Memory B cell (primary cell): ENCODE measurements at places on chromosomes 11 and 22.
A peak's percentile ranks its signal among the peaks of the same experiment; 100 is the strongest.

- DNase-seq: no peak
These were observed 1255.9 kb downstream of the TBC1D22A start for GRCh38 chr22:48018346-48018745.

DNA sequence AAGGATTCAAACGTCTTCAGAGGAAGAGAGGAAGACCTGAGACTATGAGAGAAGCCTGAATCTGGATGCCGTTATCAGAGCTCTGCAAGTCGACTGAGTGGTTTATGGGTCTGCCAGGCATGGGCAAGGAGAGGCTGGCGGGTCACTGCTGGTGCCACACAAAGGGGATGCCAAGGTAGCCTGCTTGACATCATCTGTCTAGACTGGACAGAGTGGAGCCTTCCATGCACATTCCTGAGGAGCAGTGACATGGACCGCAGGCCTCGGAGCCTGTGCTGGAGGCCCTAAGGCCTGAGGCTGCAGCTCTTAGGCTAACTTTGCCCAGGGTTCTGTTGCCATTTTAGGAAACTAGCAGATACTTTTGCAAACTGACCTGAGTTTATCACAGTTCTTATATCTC, 127.4 kb downstream of the WT1 start:
- DNase-seq: no peak

GRCh38 chr22:23403152-23403719, 176.9 kb downstream of the IGLL1 start:
- DNase-seq: no peak

- DNase-seq: no peak
These were observed 175.5 kb downstream of the TBC1D22A start for GRCh38 chr22:46937939-46938338.

DNA sequence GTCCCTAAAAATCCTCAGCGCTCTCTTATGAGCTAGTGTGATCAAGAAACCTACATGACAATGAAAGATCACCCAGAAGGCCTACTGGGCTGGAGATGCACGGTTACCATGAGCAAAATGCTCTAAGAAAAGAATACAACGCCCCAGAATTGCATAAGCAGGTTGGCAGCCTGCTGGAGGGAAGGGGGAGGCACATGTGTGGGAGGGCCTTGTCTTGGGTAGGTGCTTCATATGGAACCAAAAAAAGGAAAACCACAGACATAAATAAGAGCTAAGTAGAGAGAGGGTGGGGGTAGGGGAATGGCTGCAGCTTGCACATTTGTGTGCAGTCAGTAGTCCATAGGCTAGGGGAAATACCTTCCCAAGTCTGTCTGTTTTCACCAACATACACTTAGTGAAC, 2.8 kb downstream of the SIAE start:
- no peak for DNase-seq

DNA sequence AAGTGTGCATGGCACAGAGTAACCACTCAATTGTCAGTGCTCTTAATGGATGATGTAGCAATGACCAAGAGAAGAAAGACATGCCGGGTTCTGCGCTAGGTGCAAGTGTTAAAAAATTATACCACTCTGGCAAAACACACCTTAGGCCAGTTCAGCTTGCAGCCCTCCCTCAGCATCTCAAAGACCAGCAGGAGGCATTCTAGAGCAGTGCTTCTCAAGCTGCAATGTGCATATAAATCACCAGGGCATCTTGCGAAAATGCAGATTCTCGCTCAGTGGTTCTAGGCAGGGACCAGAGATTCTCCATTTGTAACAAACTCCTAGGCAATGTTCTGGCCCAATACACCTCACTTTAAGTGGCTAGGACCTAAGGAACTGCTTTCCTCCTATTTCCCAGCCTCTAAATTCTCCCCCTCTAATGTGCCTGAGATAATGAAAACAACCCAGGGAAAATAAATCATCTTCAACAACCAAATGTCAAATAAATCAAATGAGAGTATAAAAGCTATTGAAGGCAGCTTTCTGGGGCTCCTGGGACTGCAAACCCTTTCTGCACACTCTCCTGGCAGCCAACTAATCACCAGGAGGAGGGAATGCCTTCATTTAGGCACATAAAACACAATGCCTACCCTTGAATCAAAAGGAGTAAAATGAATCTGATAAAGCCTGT, 337.2 kb upstream of the API5 start:
- no peak for DNase-seq

- no peak for DNase-seq
These were observed 1.5 kb downstream of the UPB1 start for GRCh38 chr22:24496661-24497060.

GRCh38 chr11:63769042-63769713, 603 bp upstream of the ZFTA start:
- DNase-seq: peak; percentile 33

GRCh38 chr22:43263645-43264514, 76.9 kb upstream of the TTLL12 start:
- peak; percentile 28 for DNase-seq

- DNase-seq: no peak
These were observed 163.1 kb downstream of the PKNOX2 start for GRCh38 chr11:125327518-125328224.

GRCh38 chr11:102783016-102783415, 2.6 kb upstream of the MMP10 start:
- DNase-seq: no peak

GRCh38 chr22:29351042-29351441, 35.5 kb upstream of the RASL10A start:
- no peak for DNase-seq

DNA sequence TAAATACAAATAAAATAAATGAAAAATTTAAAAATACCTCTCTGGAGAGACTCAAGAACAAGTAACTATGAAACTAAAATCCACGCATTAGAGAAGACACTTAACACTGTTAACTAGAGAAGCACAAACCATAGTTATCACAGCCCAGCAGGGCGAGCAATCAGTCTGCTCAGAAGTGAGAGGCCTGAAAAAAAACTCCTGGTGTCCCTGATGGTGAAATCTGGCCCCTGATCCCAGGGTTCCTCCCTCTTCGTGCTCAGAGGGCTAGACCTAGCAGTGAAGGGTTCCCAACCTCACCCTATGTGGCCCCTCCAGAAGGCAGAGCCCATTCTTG, 49.7 kb upstream of the VPREB1 start:
- no peak for DNase-seq

- no peak for DNase-seq
These were observed 7.3 kb upstream of the CD5 start for GRCh38 chr11:61095021-61095420.

DNA sequence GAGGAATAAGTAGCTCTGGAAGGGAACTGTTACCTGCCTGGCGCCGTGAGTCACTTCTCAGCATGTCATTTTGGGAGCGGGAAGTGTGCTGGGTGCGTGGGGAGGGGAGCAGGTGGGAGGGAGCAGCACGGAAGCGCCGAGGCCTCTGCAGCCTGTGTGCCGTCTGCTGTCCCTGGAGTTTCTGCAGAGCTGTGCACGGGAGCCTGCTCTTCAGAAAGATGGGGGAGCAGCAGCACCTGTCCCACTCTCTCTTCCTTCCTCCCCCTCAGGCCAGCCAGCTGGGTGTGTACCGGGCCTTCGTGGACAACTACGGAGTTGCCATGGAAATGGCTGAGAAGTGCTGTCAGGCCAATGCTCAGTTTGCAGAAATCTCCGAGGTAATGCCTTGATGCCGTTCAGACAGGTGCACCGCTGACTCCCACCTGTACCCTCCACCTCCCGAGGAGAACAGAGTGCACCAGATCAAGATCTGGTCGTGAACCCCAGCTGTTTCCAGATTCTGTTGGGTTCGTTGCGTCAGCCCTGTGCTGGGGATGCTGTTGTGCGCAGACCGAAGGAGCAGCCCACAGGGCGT, 87.9 kb downstream of the BCR start:
- DNase-seq: no peak

DNA sequence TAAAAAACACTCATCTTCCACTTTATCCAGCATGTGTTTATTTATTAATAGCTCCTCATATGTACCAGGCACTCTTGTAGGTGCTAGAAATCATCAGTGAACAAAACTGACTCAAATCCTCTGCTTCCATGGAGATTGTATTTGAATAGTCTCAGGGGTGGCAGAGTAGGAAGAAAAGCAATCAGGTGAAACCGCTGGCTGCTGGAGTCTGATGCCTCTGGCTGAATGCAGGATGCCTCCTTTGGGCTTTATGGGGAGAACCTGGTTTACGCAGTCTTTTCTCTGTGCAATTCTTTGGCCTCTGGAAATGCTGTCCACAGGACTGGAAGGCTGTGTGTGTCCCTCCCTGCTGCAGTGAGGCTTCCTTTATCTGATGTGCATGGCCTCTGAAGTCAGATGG, 12.8 kb upstream of the OSBP2 start:
- no peak for DNase-seq

- no peak for DNase-seq
These were observed 25.5 kb upstream of the RFPL3 start for GRCh38 chr22:32331918-32332725.

DNA sequence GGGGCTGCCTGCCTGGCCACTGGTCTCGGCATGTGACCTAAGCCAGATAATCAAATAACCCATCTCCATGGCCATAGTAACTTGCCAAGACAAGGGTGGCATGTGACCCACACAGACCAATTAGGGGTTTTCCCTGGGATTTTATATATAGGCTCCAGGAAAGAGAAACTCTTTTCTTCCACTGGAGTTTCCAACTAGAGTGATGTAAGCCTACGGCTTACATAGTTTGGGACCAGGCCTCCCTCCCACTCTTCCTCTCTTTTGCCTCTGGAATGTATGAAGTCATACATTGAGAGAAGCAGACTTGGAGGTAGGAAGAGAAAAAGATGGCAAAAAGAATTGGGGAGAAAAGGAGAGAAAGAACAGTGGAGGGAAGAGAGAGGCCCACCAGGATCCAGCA, 84.6 kb upstream of the LDLRAD3 start:
- DNase-seq: no peak

GRCh38 chr22:20191000-20191515, 40.2 kb upstream of the CCDC188 start:
- no peak for DNase-seq

GRCh38 chr22:39942439-39943230, 17.6 kb upstream of the TMA7B start:
- no peak for DNase-seq

DNA sequence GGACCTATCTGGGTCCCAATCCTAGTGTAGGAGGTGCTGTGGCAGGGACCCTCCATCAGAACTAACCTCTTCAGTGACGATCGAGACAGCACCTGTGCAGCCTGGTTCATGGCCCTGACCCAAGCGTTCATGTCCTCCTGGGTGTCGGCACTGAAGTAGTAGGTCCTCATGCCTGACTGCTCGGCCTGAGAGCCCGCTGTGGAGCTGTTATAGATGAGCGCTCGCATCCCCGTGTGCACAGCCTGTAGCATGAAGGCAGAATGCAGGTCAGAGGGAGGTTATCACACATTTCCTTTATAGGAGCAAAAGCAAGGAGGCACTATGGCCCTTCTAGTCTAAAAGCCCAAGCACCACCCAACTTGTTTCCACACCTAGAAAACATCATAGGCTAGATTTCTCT, 103.0 kb downstream of the C11orf58 start:
- DNase-seq: no peak

DNA sequence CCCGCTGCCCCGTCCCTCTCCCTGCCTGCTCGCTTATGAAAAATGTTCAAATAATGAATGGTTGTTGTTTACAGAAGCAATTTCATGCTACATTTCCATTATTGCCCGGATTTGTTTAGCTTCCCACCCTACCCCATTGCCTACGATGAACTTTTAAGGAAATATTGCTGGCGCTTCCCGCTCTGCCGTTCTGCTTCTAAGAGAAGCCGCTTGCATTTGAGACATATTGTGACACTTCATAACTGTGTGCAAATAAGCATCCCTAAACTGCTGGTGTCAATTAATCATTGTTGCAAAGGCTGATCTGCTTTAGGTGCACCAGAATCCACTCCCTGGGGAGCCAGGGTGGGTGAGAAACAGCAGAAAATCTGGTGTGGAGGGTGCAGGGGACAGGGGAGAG, 52.3 kb upstream of the LMO1 start:
- no peak for DNase-seq

DNA sequence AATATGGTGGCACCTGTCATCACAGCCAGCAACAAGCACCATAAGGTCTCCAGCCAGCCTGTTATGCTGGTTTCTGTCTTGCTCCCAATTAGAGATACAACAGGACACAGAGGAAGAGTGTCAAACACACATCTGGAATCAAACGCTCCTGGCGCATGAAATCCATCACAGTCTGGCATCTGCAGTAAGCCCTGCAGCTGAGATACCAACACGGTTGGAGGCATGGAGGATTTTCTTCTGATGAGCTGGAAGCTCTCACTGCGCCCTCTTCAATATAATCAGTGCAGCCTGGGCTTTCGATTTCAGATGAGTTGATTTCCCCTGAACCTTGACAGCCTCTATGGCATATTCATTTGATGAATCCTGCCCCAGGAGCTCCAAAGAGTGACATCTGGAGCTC, 27.8 kb upstream of the CARS1 start:
- DNase-seq: no peak

GRCh38 chr11:43681401-43681942, 934 bp downstream of the HSD17B12 start:
- DNase-seq: no peak

GRCh38 chr11:64865286-64866172, 12.9 kb downstream of the EHD1 start:
- no peak for DNase-seq

DNA sequence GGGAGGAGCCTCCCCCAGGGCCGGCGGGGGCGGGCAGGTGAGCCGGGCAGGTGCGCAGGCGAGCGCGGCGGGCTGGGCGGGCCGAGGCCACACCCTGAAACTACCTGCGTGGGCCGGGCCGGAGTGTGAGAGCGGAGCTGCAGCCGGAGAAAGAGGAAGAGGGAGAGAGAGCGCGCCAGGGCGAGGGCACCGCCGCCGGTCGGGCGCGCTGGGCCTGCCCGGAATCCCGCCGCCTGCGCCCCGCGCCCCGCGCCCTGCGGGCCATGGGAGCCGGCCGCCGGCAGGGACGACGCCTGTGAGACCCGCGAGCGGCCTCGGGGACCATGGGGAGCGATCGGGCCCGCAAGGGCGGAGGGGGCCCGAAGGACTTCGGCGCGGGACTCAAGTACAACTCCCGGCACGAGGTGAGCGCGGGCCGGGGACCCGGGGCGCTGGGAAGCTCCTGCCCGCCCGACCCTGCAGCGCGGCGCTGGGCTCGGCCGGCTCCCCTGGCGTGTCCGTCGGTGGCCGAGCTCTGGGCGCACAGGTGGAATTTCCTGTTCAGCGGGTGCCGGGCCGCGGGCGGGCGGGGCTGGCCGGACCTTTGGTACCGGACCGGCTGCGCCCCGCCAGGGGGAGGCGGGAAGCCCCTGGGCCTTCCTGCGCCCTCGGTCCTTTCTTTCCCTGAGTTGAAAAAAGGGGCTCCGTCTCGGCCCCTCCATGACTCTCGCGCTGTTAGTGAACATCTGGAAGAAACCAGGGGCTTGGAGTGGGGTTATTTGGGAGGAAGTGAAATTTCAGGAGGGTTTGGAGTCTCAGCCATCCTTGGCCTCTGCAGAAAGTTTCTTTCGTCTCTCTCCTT, at the start of gene ST14:
Gene ST14 (plus strand): TSS at position 126 of the 841 bp plus-strand sequence. CDS start 198 bp downstream, at position 324.
- DNase-seq: peak; percentile 65

- no peak for DNase-seq
These were observed 33.6 kb downstream of the ASRGL1 start for GRCh38 chr11:62370743-62371440.

DNA sequence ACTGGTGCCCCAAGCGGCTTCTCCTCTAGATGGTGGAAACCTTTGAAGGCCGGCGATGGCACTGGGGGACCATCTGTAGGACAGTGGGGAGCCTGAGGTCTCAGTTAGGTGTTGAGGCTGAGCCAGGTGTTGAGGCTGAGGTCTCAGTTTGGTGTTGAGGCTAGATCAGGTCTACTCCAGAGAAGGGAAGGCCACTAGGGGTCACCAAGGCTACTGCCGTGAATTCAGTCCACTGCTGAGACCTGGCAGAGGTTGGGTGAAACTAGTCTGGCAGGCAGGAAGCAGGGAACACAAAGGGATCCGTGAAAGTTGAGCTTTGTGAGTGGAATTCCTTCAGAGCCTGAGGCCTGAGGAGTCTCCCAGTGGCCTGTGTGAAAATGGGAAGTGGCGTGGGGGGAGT, 123.8 kb upstream of the FGF3 start:
- no peak for DNase-seq
